ENCODE measurements at places on chromosomes 11 and 22.

- DNase-seq: no peak
Measured at GRCh38 chr11:11171854-11172253, 181.2 kb downstream of the CSNK2A3 start.

- no peak for DNase-seq
Measured at GRCh38 chr22:37267135-37267587, 15.1 kb upstream of the CYTH4 start.

DNA sequence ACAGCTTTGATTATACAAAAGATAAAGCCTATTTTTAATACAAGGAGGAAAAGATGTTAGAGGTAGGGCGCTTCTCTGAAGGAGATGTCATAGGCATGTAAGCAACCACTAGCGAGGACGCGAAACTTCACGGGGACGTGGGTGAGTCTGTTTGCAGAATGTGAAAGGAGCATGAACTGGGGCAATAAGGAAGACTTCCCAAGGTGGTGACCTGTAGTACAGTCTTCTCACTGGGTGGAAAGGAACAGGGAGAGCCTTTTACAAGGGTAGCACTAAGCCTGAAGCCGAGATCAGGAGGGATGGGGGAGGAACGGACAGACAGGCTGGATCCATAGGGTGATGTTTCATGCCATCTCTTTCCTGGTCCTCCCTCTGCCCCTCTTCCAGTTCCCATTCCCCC lies 10.0 kb upstream of the MICAL2 start:
- DNase-seq: no peak

GRCh38 chr11:132114743-132115142 lies 744.3 kb downstream of the NTM start:
- DNase-seq: no peak

DNA sequence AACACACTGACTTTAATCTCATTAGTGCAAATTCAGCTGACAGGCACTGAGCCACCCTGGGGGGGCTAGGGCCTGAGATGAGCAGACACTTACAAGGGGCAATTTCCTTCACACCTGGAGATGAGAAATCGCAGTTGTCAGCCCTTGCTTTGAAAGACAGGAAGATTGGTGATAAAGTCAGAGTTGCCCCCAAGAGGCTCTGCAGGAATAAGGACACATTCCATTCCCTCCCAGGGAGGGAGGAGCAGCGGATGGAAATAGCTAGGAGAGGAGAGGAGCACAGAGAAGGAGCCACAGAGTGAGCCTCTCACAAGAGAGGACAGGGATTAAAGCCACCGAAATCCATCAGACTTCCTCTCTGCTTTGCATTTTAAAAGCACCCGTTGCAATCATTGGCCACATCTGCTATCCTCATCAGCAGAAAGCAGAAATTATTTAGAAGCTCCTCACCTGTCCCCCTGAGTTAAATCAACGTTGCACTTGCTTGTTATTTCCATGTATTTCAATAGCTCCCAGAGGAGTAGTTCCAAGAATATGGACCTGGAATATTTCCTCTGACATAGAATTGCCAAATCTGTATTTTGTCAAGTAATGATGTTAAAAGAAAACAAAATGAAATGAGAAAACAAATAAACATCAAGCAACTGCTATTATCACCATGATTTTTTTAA lies 213.7 kb downstream of the BARX2 start:
- no peak for DNase-seq

- DNase-seq: no peak
Measured at GRCh38 chr11:94680426-94680825, 87.7 kb upstream of the AMOTL1 start.

DNA sequence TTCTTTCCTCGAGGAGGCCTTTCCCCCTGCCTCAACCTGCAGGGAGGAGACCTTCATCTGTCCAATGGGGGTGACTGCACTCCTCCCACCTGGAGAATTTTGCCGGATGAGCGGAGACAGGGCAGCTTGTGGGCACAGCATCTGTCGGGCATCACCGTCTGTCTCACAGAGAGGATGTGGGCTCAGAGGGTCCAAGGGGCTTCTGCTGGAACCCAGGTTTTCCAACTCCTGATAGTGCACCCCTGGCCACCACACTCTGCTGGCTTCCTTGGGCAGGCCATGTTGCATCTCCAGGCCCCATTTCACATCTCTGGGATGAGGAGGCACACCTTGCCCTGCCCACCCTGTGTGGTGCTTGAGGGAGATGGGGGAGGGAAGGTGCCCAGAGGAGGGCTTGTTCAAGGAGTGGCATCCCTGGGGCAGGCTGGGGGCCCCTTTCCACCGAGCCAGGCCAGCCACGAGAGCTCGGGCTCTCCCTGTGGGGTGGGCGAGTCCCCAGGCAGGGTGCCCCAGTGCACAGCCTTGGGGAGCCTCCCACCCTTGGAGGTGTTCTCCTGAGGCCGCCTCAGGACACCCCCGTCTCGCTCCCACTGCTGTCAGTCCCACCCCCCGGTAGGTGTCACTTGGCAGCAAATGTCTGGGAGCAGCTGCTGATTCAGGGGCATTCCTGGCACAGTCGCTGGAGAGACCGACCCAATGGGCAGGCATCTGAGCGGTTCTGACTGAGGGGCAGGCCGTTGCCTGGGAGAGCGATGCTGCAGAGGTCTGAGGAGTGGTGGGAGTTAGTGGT lies 84.2 kb downstream of the MORC2 start:
- DNase-seq: no peak

GRCh38 chr22:40709752-40710413 lies 30.6 kb downstream of the MCHR1 start:
- peak; percentile 67 for DNase-seq

DNA sequence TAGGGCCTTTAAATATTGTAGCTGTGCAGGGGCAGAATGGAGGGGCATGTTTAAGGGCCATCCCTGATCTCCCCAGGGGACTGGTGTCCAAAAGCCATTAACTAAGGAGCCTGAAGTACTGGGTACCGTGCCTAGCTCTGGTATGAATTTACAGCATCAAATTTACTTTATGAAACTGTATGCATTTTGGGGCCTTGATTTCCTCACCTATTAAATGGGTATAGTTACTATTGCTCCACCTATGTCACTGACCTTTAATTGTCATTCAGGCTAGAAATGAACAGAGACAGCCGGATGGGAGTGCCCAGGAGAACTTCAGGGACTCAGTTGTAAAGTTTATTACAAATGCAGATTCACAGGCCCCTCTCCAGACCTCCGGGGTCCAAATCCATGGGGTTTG lies 11.8 kb upstream of the TP53I11 start:
- no peak for DNase-seq

DNA sequence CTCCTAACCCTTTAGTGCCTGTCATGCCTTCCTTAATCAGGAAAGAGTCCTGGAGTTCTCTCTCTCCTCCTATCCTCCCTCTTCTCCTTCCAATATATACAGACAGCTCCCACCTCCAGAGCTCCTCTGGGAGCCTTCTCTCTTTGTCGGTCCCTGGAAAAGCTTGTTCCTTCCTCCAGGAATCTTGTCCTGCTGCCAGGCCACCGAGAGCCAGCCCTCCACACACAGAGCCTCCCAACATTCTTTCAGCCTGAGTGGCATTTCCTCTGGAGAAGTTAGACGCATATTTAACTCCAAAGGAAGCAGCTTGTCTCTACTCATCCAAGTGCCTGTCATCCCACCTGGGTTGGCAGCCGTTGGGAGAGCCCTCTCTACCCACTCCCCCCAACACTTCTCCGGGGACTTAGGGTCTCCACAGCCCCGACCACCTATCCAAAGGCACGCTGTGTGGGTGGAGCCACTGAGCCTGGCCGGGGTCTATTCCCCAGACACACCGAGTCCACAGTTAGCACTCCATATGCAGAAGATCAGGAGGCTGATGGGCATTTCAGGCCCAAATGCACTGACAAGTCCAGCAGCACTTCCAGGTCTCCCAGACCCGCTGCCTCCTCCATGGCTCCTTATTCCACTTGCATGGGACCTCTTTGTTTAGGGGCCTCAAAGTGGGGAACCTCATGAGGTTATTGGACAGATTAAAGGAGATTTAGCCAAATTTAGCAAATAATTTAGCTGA lies 31.1 kb downstream of the DKK3 start:
- peak; percentile 89 for DNase-seq

- no peak for DNase-seq
Measured at GRCh38 chr22:27692243-27692642, 109.3 kb downstream of the MN1 start.

DNA sequence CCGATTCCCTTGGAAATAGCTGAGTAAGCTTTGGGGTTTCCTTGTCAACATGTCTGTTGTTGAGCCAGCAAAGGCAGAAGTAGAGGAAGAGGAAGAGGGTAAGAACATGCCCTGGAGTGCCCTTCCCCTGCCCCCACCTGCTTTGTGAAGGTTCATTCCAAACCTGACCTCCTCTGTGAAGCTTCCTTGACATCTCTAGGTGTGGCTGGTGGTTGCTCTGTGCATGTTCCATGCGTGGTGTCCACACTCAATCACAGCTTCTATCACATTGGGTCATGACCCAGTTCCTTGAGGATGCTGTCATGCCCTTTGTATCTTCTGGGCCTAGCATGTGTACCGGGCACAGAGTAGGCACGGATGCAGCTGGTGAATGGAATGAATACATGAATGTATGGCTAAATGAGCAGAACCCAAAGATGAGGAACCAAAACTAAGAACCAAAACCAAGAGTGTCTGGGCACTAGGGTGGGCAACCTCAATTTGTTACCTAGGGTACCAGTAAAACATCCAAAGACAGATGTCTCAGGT lies 23.7 kb upstream of the FXYD6 start:
- no peak for DNase-seq

DNA sequence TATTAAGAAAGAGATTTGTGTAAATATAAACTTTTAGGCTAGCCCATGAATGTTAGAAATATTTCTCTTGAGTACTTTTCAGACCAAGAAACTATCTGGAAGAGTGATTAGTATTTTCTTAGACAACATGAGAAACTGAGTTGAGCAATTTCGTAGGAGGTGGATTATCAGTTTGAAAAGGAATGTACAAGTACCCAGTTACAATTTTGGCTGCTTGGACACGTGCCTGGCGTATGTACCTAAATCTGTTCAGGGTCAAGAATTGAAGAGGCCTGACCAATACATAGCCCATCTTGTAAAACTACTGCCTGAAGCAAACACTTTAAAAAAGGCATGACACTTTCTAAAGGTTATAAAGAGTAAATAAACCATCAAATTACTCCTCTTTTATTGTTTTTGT lies 71.1 kb downstream of the CCDC73 start:
- DNase-seq: no peak

- no peak for DNase-seq
Measured at GRCh38 chr11:107856180-107856980, 2.2 kb downstream of the SLC35F2 start.

DNA sequence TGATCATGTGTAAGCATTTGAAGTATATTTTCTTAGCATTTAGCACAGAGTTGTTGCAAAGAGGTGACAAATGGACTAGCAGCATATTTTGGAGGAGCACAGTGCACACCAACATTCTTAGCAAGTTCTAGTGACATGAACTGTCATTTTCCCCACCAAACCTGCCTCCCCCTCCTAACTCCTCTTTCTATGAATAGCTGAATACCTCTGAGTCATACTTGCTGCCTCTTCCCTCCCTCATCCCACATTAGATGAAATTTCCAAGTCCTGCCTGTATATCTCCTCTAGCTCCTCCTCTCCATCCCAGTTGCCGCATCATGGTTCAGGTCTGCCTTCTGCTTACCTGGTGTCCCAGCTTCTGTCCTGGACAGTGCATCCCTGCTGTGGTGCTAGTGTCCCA lies 7.2 kb downstream of the OSBP2 start:
- no peak for DNase-seq

- no peak for DNase-seq
Measured at GRCh38 chr11:27248576-27249509, 114.2 kb downstream of the CCDC34 start.

DNA sequence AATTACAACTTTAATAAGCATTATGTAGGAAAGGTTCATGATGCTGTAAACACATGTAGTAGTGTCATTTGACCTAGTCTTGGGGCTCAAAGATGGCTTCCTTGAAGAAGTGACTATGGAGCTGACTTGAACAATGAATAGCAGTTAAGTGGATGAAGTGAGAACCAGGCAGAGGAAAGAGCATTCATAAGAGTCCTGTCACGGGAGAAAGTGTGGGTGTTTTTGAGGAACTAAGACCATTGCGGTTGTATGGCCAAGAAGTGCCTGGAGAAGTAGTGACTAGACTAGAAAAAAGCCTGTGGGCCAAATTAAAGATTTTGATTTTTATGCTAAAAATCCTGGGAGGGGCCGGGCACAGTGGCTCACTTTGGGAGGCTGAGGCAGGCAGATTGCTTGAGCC lies 7.2 kb upstream of the IL18BP start:
- no peak for DNase-seq

GRCh38 chr11:77069336-77069968 lies 2.7 kb downstream of the CAPN5 start:
- DNase-seq: peak; percentile 55

GRCh38 chr11:45402049-45402630 lies 116.0 kb upstream of the SYT13 start:
- DNase-seq: no peak

Measured in right atrium auricular region (tissue), 2 donors.